ENCODE measurements at places on chromosomes 4 and X.
A peak's percentile ranks its signal among the peaks of the same experiment; 100 is the strongest.

DNA sequence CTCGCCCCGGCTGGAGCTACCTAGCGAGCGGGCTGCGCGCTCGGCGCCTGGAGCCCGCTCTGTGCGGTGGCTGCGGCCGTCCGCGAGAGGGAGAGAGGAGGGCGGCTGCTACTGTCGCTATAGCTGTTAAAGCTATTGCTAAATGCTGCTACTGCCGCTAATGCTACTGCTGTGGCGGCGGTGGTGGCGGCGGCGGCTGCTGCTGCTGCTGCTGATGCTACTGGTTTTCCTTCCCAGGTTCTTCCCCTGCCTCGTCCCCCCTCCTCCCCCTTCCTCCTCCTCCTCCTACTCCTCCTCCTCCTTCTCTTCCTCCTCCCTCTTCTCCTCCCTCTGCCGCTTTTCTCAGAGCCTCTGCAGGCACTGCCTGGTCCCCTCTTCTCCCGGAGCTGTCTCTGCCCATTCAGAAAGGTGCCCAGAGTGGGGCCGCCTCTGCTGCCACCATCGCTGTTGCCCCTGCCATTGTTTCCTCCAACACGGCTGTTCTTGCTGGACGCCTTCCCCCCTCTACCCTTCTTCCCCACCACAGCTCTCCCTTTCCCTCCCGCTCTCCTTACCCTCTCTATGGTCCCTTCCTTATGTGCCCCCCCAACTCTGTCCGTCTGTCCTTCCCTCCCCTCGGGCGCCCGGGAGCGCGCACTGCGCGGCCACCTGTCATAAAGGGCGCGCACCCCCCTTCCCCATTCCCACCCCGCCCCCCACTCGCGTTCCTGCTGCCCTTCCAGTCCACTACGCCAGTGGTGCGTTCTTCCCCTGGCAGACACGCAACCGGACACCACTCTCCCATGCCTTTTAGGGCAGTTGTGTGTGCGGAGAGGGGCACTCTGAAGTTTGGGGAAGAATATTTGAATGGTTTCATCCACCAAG lies at the start of gene NEXMIF:
Gene NEXMIF, minus strand, starts transcription at position 228 of the 864 bp plus-strand sequence.
- DNase-seq = peak; percentile 64

DNA sequence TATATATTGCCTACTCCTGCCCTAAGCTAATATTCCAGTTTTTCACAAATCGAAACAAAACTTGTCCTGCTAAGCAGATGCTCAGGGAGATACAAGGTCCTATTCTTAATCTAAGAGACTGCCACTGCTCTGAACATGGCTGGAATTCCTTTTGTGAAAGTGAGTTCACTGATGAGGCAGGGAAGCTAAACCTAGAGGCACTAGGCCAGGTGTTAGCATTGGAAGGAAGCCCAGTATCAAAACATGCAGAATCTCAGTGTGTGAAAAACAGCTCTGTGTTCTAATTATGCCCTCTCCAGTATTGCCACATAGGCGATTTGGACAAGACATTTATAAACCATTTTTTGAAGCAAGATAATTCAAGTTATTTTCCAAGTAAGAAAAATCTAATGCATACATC lies 47.6 kb downstream of the ABCG2 start:
- DNase-seq = no peak

- no peak for DNase-seq
Observed at GRCh38 chr4:68267433-68267944, 22.0 kb upstream of the TMPRSS11B start.

DNA sequence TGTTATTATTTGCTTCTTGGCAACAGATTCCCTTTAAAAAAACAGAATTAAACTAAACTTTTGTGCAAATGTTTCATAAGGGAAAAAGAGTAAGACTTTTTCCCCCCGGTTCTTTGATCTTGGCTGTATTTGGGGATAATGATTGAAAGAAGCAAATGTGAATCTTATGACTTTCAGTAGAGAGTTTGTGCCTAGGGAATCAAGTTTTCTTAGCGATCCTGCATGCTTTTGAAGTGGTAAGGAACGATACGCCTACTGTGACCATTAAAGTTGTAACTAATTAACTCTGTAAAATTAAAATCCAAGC lies 9.0 kb downstream of the ATP10D start:
- DNase-seq = no peak

DNA sequence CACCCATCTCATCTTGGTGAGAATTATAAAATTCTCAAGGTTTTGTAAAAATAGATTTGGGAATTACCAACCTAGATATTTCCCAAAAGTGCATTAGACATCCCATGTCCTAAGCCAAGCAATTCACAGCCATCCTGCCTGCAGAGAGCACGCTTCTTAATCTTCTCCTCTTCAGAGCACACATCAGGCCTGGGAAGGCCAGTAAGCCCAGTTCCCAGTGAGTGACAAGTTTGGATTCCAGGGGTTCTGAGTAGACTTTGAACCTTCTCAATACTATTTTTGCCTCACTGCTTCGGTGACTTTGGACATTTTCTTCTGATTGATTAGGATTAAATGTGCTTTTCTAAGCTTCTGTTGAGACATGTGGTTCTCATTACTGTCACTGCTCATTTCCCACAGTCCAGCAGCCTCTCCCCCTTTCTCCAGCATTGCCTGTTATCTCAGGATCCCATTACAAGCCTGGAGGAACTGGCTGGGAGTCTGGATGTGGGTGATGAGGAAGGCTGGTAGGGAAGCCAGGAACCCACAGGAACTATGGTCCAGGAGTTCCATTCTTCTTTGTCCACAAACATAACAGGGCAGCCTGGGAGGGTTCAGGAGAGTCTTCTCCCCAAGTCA lies 56.4 kb upstream of the TMEM150C start:
- DNase-seq = no peak

DNA sequence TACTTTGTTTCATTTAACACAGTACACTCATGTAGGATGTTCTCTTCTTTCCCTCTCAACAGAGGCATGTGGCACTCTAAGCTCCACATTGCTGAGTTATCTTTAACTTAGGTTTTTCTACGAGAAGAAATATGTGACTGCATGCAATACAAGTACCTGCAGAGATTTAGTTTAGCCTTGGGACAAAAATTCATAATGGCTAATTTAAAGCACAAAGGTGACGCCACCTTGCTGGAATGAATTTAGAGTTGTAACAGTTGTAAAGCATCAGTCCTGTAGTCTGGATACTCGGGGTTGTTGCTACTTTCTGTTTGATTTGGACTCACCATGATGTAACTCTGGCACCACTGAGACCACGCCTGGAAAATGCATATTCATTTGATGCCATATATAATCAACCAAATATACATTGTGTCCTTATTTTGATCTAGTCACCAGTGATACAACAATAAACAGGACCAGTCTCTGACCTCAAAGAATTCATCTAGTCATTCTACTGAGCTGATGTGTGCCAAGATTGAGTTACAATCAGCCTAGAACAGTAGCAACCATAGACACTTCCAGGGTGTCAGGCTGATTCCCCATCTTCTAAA lies 451.0 kb upstream of the ZFP42 start:
- DNase-seq = no peak

GRCh38 chr4:151575646-151576045 lies 166.7 kb downstream of the FHIP1A start:
- DNase-seq = no peak

- DNase-seq = no peak
Observed at GRCh38 chr4:14096396-14096965, 469.0 kb upstream of the BOD1L1 start.

DNA sequence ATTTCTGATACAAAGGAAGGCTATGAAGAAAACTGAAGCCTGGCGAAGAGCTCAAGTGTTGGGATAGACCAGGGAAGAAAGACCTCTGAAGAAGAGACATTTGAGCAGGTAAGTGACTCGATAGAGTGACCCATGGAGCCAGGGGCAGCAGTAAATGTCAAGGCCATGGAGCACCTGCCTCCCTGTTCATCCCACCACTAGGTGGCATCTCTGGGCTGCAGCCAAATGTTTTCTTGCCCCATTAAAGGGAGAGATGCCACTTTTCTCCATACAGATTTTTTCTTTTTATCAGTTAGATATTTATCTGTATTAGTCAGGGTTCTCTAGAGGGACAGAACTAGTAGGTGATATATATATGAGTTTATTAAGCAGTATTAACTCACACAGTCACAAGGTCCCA lies 4.9 kb upstream of the ZNF81 start:
- DNase-seq = peak; percentile 66

GRCh38 chr4:2792396-2792710 lies 532 bp upstream of the SH3BP2 start:
- no peak for DNase-seq

DNA sequence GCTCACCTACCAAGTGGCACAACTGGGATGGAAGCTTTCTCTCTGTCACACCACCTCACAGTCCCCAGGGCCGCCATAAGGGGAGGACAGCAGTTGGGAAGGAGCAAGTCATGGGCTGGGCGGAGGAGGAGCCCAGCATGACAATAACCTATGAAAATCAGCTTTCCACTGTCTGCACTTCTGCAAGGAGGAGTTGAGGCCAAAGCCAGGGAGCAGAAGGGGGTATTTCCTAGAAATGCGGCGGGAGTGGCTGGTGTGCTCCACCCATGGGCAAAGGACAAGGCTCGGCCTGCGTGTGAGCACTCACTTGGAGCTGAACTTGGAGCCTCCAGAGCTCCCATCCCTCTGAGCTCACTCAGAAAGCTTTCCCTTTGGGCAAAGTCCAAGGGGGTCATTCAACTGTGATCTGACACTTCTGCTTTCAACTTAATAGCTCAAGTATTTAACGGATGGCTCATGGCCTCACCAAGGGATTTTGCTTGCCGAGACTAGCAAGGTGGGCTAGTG lies 18.5 kb downstream of the APLN start:
- DNase-seq = no peak

DNA sequence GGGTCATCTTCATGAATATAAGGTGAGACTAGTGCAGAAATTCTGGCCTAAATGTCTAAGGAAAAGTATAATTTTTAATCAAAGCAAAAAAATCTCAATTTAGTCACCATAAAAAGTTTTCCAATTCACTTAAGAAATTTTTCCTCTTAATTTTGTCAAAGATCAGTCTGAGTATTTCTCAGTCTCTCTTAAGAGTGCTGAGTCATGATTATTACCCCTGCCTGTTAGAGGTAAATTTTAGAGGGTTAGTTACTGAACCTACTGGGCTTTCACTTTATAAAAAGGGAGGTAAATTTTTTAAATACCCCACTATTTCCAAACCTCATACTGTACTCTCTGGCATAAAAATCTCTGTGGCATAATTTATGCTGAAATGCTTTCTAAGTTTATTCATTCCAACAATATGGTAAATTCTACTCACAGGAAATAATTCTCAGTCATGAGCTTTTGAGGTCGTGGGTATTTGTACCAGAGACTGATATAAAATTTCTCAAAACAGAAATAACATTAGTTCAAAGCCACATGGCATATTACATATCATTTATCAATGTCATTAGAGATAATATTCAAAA lies 122.4 kb downstream of the SLC39A8 start:
- no peak for DNase-seq

DNA sequence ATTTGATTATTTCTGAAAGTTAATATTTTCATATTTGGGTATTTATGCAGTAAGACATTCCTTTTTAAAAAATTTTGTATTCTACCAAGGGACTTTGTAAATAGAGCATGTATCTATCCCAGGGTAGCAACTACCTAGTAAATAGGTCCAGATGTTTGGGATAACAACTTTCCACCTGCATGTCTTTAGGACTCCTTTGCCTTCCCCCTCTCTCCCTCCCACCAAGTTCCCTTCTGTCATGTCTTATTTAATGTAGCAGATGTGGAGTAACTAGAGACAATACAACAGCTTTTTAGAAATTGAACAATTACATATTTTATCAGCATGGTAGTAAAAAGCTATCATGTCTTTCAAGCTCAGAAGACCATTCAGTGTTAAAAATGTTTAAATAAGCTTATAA lies 821.0 kb downstream of the C4orf33 start:
- DNase-seq = no peak

DNA sequence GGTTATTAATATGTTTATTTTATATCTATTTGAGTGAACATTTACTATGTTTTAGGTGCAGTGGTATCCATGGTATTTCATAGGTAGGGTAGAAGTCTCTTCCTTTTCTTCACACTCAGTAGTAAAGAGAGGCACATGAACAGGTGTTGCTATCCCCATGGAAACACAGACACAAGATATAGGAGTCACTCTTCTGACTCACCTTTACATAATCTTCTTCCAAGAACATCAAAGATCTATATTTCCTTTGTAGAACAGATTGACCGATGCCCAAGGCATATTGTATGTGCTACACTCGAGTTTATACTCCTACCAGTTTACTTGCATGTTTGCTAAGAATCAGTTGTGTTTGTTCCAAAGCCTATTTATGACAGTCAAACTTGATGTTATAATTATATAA lies 1997.4 kb downstream of the C4orf33 start:
- no peak for DNase-seq

- no peak for DNase-seq
Observed at GRCh38 chr4:25129917-25130316, 30.3 kb downstream of the SEPSECS start.

GRCh38 chr4:10416441-10416840 lies 40.8 kb downstream of the ZNF518B start:
- DNase-seq = no peak

- DNase-seq = no peak
Observed at GRCh38 chr4:184994623-184995010, 23.7 kb upstream of the HELT start.

DNA sequence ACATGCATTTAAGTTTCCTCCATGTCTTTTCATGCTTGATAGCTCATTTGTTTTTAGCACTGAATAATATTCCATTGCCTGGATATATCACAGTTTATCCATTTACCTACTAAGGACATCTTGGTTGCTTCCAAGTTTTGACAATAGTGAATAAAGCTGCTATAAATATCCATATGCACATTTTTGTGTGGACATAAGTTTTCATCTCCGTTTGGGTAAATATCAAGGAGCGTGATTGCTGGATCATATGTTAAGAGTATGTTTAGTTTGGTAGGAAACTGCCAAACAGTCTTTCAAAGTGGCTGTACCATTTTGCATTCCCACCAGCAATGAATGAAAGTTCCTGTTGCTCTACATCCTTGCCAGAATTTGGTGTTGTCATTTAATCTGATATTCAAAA lies 172.5 kb downstream of the DHX15 start:
- no peak for DNase-seq

- no peak for DNase-seq
Observed at GRCh38 chrX:8048466-8048865, 121.3 kb upstream of the PNPLA4 start.

DNA sequence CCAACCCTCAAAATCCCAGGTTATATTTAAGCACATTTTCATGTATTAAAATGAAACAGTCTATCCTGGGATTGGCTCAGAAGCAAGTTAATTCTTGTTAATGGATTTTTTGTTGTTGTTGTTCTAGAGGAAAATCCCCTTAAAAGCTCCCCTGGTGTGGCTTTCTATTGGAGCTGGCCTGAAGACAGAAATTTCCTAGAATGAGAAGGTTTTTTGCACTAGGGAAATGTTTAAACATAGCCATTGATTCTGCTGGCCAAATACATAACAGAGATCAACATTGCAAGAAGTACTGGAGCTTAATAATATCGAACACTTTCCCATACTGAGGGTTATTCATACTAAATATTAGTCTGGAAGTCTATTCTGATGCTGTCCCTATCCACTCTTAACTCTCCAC lies 148.8 kb upstream of the PCDH18 start:
- DNase-seq = no peak

- DNase-seq = no peak
Observed at GRCh38 chr4:89290727-89291516, 16.7 kb downstream of the GPRIN3 start.
